CD4-positive, alpha-beta memory T cell (primary cell): ENCODE measurements at places on chromosomes 5 and 9.
A peak's percentile ranks its signal among the peaks of the same experiment; 100 is the strongest.

- no peak for DNase-seq
These were observed 20.2 kb downstream of the GRAMD2B start for GRCh38 chr5:126443374-126443851.

- no peak for DNase-seq
These were observed 32.2 kb downstream of the ACER2 start for GRCh38 chr9:19440823-19441580.

DNA sequence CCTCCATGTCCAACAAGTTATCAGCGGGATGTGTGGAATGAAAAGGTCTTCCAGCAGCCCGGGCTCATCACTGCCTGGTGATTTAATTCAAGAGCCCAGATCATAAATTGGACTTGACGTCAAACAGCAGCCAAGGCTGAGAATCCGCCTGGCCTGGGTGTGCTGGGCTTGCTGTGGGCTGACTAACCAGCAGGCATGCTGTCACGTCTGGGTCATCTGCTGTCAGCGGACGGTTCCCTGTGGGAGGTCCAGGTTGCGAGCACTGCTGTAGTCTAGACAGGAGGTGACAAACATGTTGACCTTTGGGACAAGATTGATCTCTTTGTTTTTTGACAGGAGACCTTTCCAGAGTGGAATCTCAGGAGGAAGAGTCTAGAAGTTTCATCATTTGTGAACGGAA, 289.7 kb downstream of the OSTF1 start:
- no peak for DNase-seq

DNA sequence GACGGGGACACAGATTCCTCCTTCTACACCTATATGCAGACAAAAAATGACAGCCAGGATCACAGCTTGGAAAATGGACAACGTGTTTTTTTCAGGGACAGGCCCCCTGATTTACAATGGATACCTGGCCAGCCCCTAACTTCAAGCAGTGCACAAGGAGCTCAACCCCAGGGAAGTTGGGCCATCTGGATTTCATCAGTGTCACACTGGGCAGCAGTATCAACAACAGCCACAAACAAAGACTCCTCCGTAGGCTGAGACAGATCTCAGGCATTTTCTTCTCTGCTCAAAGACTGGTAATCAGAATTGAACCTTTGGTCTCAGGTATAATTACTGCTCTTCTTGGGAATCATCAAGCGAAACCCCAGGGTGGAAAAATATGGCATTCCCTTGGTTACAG, 374.0 kb downstream of the ZNF608 start:
- no peak for DNase-seq

GRCh38 chr9:95766906-95767305, 108.6 kb upstream of the ERCC6L2 start:
- no peak for DNase-seq

DNA sequence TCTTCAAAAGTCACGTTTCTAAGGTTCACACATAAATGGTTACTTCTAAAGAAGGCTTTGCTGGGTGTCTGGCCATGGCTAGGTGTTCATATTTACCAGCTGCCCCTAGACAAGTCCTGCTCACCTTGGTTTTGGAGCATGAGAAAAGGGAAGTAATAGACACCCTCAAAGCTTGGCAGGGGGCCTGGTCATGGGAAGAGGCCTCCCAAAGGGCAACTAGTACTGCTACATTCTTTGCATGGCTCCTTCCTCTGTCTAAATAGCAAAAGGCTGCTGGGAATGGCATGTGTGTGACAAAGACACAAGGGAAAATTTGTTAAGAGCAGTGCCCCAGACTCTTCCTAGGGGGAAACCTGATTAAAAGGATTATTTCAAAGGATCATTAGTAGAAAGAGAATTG, 93.4 kb downstream of the NRG2 start:
- DNase-seq, result no peak

DNA sequence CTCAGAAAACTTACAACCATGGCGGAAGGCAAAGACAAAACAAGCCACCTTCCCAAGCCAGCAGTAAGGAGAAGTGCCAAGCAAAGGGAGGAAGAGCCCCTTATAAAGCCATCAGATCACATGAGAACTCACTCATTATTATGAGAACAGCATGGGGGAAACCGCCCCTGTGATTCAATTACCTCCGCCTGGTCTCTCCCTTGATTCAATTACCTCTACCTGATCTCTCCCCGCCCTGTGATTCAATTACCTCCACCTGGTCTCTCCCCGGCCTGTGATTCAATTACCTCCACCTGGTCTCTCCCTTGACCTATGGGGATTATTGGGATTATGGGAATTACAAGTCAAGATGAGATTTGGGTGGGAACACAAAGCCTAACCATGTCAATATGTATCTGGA, 467.3 kb upstream of the FTMT start:
- no peak for DNase-seq

DNA sequence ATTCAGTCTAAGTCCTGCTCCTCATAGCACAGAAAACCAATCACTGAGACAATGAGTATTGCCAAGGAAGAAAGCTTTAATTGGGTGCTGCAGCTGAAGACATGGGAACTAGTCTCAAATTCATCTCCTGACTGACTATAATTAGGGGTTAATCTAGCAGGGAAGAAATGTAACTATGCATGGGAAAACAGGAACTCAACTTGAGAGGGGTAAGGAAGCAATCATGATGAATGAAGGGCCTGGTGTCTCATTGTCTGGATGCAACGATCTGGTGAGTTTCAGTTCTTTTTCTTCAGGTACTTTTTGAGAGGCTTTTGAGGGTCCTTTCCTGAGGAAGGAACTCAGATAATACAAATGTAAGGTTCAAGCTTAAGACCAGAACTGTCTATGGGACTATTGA, 24.0 kb upstream of the OCLN start:
- no peak for DNase-seq

GRCh38 chr5:151182524-151182900, 24.9 kb upstream of the ANXA6 start:
- peak; percentile 35 for DNase-seq

GRCh38 chr5:15092801-15093200, 221.2 kb upstream of the ANKH start:
- no peak for DNase-seq

DNA sequence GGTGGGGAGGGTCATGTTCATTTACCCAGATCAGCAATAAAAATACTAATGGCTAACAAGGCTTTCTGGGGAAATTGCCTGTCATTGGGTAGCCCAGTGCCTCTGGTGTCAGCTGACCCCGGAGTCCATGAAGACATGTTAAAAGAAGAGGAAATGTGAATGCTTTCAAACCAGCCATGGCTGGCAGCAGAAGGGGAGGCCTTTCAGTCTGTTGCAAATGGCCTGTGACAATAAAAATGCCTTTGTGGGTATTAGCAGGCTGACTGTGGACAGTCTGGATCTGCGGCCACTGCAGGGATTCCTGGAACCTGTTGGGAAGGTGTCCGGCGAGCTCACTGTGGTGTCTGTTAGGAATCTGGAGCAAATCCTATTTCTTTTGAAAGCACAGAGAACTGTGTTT, 7.5 kb downstream of the ABL1 start:
- DNase-seq, result no peak

DNA sequence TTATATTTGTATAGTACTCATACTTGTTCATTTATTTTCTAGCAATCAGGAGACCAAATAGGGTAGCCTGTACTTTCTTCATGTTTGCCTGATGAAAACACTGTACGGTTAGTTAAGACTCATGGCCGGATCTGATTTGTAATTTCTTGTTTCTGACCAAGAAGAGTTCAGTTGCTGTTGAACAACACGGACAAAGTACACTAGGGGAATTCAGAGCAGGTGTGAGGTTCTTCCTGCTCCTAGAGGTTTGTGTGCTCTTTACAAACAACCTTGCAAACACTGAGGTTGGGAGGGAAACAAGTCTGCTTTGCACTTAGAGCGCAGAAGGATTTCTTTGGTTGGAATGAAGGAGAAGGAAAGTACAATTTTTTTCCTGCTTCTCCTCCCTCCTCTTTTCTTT, 69.7 kb downstream of the TRIO start:
- no peak for DNase-seq

GRCh38 chr5:41587668-41588067, 77.3 kb upstream of the PLCXD3 start:
- no peak for DNase-seq

- DNase-seq, result no peak
These were observed 7.6 kb upstream of the PRRC2B start for GRCh38 chr9:131386281-131386680.

GRCh38 chr5:59346982-59347381, 546.5 kb downstream of the PDE4D start:
- no peak for DNase-seq

- no peak for DNase-seq
These were observed 26.9 kb downstream of the ADGRV1 start for GRCh38 chr5:90585337-90585986.

DNA sequence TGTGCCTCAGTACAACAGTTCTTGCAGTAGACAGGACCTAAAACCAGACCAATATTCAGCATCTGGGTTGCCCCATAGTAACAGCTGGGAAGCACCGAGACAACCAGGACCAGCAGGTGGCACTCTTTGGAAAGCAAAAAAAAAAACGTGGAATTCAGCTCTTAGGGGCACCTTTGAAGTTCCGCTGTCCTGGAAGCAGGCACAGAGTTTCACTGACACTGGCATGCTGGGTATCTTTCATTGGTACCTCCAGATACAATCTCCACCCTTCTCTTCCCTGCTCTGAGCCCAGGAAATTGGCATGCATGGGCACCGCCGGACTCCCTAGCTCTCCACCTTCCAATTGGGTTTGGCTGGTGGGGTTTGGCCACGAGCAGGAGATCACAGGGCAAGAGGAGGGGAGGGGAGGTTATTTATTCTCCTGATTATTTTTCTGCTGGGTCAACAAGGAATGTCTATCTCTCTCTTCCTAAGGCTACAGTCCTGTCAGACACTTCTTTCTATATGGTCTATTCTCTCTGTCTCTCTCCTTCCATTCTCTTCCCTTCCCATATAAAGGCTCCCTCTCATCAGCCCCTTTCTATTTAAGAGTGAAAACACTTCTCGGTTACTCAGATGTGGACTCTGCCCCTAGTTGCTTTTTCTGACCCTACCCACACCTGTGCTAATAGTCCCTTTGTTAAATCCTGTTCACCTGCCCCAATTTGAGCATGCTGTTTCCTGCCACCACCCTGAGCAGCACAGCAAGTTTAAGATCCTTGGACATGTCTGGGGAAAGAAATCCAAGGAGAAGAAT, 1.9 kb upstream of the IDNK start:
- peak; percentile 43 for DNase-seq

GRCh38 chr5:22352493-22352892, 500.7 kb downstream of the CDH12 start:
- no peak for DNase-seq

- no peak for DNase-seq
These were observed 196.1 kb downstream of the GAS1 start for GRCh38 chr9:86751207-86751606.

- DNase-seq, result no peak
These were observed 15.1 kb downstream of the ANGPTL2 start for GRCh38 chr9:127107171-127107928.

GRCh38 chr5:53826504-53826903, 266.1 kb downstream of the NDUFS4 start:
- no peak for DNase-seq

DNA sequence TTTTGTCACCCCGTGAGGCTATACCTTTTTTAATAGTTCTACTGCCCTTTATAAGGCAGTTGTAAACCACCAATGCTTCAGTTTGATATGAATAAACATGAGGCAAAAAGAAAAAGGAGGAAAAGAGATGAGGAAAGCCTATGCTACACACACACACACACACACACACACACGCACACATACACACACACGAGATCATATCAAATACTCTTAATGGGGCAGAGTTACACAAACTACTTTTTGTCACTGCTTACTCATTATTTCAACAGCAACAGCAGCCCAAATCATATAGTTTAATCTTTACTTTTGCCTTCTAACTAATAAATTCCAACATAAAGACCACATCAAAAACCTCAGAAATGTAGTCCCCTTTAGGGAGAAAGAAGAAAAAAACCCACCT, 116.8 kb upstream of the PAM start:
- no peak for DNase-seq

- no peak for DNase-seq
These were observed 9.2 kb upstream of the TEX53 start for GRCh38 chr9:114666851-114667250.

DNA sequence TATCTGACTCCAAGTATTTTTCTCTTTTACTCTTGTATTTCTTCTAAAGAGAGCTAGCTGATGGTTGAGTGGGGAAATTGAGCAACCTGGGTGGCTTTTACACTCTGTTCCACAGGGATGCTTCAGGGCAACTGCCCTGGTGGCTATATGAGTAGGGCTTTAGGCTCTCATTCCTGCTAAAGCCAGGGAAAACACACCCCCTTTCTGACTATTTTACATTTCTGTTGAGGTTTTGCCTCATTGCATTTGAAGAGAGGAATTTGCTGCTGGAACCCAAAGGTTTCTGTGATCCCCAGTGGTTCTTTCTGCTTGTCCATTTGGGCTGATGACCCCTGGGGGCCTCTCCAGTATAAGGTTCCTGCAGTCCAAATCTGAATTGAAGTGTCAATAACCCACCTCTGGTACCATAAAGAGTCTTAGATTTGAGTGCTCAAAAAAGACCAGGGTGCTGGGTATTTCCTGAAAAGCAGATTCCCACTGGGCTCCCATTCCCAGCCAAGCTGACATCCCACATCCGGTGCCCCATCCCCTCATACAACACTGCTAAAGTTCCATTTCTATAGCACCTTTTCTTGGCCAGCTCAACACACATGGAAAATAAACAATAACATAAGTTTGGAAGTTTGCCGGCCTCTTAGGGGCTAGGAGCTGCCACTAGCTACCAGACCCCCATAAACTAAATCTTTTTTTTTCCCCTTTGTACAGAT, 59.5 kb downstream of the PAPPA start:
- no peak for DNase-seq

- no peak for DNase-seq
These were observed 24.5 kb downstream of the CAVIN4 start for GRCh38 chr9:100602342-100602801.

DNA sequence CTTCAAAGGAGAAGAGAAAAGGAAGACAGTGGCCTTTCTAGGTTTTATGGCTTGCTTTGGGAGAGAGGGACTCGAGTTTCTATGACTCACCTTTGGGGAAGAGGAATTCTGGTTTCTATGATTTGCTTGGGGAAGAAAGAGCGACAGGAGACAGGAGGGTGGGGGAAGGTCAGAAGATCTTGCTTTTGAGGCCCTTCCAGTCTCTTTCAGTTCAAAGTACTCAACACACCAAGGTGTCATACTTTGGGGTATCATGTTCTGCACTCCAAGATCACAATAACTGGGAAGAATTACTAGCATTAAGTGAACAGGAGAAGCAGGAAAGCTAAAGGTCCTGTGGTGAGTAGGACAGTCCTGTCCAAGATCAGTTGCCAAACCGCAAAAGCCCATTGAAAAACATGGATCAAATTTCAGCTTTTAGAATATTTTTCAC, 324.5 kb downstream of the ARHGEF28 start:
- no peak for DNase-seq

GRCh38 chr9:34276772-34277171, 52.3 kb downstream of the KIF24 start:
- no peak for DNase-seq

DNA sequence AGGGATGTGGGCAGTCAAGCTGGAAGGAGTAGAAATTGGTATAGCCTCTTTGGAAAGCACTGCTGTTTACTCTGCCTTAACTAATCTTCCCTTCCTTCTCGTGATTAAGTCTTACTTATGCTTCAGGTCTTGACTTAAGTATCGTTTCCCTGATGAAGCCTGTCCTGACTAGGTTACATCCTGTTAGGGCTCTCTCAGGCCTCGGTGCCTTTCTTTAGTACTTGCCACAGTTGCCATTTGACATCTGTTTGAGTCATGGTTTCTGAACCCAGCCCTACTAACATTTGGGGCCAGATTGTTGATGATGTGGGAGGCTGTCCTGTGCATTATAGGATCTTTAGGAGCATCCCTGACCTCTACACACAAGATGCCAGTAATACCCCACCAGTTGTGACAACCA, 94.4 kb downstream of the GAPVD1 start:
- DNase-seq, result no peak

- no peak for DNase-seq
These were observed 694 bp upstream of the PLIN2 start for GRCh38 chr9:19127871-19128500.
